ENCODE measurements at places on chromosomes 5 and 9.

- no peak for DNase-seq
Observed at GRCh38 chr5:56172241-56172640, 60.9 kb downstream of the ANKRD55 start.

DNA sequence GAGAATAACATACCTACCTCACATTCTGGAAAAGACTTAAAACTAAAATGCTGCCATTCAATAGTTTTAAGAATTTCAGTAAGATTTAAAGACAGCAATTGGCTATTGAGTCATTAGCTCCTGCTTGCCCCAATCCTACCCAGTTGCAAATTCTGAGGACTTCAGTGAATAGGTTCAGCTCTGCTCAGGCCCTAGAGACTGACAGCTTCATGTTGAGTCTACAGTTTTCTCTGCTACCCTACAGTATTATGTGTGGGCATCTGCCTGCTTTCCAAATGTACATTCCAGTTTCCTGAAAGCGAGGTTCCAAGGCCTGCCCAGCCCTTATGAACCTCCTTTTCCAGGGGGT is 61.5 kb downstream of the ARSB start:
- no peak for DNase-seq

DNA sequence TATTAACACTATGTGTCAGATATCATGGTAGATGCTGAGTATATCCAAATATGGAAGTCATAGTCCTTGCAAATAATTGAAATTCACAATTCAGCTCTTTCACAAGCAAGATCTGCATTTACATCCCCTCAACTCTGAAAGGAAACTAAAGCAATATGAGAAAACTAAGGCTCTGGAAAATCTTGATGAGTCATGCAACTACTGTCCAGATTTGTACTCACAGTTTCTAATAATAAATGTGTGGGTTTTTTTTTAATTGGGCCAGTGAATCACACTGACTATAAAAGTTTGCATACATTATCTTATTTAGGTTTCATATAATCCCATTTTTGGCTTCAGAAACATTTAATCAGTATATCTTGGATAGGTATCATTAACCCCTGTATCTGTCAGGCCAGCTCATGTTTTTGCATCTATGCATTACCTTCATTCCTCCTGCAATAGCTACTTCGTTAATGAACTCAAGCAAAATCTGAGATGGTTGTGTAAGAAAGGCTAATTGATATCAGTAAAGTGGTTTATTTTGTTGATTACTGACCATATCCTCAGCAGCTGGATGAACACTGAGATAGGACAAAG is 58.7 kb upstream of the PRR16 start:
- DNase-seq = no peak

- DNase-seq = no peak
Observed at GRCh38 chr9:114893221-114894010, 37.0 kb downstream of the TNFSF8 start.

DNA sequence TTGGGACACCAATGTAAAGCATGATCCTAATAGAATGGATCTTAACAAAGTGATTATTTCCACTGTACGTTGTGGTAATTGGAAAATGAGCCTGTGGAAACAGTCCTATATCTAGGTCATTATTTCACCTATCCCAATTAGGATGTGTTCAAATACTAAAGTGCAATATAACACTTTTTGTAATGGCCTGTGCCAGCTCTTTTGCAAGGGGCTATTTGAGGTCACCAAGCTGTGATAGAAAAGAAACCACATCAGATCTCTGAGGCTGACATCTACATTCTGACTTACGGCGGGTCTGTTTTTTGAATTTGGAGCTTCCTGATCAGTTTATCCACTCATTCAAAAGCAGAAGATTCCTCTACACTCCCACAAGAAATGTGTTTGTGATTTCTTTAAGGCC is 150.0 kb downstream of the TLE1 start:
- no peak for DNase-seq

- no peak for DNase-seq
Observed at GRCh38 chr9:71928376-71928775, 16.9 kb downstream of the C9orf85 start.

GRCh38 chr5:165201369-165201768 is 1696.0 kb downstream of the MAT2B start:
- no peak for DNase-seq

GRCh38 chr9:3879315-3879714 is 353.5 kb upstream of the RFX3 start:
- DNase-seq = no peak

- no peak for DNase-seq
Observed at GRCh38 chr9:20662156-20662555, 21.9 kb upstream of the FOCAD start.

DNA sequence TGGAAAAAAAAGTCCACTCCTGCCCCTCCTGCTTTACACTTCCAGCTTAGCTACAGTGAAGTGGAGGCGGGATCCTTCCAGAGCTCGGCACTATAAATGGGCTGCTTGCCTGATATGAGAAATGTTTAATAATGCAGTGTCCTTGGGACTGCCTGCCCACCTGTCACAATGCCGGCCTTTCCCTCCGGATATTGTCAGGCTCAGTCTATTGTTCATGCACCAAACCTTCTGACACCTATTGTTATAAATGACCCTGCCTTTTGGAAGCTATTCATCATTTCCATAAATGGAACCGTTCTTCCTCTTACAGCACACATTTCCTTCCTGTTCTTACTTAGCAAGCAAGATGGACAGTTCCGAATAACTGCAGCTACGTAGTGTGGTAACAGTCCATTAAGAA is 146.3 kb downstream of the DMAC1 start:
- no peak for DNase-seq

DNA sequence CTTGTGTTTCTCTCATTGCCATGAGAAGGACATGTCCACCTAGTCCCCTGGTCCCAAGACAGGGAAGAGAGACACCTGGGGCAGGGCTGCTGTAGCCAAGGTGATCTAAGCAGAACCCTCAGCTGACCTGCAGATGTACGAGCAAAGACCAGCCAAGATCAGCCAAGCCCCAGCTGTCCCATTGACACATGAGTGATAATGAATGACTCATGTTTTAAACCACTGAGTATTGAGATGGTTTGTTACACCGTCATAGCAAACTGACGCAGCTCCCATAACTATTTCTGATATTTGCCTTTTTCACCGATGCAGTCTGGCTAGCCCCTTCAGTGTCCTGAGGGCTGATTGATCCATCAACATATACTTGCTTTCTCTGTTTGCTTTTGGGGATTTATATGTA is 6.7 kb downstream of the OR1K1 start:
- no peak for DNase-seq

DNA sequence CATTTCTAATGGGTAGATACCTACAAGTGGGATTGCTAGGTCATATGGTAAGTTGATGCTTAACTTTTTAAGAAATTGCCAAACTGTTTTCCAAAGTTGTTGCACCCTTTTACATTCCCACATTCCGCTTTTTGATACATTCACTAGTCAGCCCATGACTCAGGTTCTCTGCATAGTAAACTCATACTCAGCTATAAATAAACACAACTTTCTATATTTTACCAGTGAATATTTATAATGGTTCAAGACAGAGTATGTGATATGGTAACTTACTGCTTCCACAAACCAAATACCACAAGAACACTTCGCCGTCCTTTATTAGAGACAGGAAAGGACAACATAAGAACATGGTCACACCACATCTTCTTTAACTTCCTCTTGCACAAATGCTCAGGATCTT is 54.0 kb downstream of the PLPP1 start:
- no peak for DNase-seq

DNA sequence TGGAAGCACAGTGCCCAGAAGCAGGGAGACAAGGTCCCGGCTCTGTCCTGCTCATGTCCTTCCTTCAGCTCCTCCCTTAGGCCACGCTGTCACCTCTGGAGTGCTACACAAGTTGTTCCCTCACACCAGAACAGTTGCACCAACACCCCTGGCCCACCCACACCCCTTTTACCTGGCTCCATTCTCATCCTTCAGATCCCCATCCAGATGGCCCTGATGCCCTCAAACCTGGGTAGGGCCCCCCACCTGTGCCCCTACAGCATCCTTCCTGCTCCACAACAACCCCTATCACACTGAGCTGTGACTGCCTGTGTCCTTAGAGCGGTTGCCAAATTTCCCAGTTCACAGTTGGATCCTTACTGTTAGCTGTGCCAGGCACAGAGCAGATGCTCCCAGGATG is 29.2 kb downstream of the ANKS6 start:
- DNase-seq = no peak

DNA sequence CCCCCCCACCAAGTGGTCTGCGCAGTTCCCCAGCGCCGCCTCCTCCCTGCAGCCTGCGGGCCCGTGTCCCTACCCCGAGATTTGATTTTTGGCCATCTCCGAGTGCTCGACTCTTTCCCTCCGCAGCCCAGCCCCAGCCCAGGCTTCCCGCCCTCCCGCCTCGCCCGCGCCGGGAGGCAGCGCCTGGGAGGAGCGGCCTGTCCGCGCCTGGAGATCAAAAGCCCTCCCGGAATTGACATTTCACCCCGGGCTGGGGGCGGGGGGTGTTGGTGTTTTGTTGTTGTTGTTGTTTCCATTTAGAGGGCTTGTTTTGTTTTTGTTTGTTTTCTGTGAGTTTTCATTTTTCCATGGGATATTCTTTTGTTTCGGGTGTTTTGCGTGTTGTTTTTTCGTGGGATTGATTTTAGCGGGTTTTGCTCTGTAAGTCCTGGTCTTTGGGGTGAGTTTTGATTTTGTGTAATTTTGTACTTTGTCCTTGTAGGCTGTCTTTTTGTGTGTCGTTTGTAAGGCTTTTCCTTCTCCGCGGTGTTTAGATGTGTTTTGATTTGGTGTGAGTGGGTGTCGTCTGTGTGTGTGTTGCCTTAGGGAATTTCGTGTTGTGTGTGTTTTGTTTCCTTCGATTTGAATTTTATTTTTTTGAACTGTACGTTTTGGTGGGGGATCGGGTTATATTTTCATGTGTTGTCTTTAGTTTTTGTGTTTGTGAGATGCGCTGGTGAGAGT is 1.7 kb upstream of the PAX5 start:
- no peak for DNase-seq

GRCh38 chr9:92978345-92978875 is 31.1 kb downstream of the FGD3 start:
- DNase-seq = no peak

- DNase-seq = no peak
Observed at GRCh38 chr9:126523611-126524111, 90.1 kb upstream of the LMX1B start.

DNA sequence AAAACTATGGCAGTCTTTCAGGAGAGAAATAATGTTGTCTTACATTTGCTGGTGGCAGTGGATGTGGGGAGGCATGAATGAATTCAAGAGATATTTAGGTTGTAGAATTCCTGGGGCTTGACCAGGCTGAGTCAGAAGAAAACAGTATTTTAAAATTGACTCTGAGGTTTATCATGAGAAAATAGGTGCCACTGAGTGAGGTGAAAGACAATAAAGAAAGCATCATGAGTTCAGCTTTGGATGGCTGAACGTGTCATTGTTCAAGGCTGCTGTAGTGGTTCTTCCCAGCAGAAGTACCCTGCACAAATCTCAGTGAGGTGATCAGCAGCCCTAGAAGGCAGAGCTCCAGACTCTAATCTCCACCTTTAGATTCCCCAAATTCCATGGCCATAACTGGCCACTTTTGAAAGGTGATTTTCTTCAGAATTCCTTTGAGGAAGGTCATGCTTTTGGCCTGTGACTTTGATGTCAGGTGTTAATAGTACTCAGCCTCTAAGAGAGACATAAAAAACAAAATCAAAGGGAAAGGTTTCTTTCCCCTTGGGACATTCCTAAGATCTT is 395.4 kb downstream of the NTRK2 start:
- no peak for DNase-seq

- no peak for DNase-seq
Observed at GRCh38 chr9:122377241-122378164, 6.7 kb downstream of the PTGS1 start.

DNA sequence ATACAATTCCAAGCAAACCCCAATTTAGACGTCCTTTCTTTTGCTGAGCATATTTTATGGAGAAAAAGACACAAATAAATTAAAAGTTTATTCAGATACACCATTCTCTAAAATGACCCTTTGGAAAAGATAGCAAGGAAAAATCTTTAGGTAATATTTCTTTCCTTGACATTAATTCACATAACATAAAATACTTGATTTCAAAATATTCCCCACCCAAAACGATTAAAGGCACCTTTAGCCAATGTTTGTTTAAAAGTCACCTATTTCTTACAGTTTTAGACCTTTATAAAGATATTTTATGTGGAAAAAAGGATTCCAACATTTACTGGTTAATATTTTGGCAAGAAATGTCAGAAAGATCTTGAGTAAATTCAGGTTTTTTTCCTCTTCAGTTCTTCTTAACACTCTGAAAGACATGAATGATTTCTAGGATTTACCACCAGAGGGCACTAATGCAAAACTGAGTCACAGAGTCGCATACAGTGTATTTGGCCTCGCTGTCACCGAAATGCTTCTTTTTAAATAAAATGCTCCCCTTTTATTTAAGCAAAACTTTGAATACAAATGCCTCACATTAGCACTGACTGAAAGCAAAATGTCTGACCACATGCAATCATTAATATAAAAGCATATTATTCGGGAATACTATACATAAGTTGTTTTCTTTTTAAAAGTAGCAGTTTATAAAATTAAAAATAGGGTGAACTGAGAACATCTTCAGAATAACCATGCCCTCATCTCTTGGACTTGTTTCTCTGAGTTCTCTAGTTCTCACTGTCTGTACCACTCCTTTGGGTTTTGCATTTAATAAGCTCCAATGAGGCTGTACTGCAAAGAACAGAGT is 122.5 kb downstream of the SLC1A3 start:
- DNase-seq = no peak

- DNase-seq = no peak
Observed at GRCh38 chr9:70131296-70131695, 87.6 kb downstream of the MAMDC2 start.

GRCh38 chr9:116842658-116843057 is 155.6 kb downstream of the TRIM32 start:
- no peak for DNase-seq

GRCh38 chr9:120257483-120257882 is 322.5 kb downstream of the CDK5RAP2 start:
- DNase-seq = no peak

DNA sequence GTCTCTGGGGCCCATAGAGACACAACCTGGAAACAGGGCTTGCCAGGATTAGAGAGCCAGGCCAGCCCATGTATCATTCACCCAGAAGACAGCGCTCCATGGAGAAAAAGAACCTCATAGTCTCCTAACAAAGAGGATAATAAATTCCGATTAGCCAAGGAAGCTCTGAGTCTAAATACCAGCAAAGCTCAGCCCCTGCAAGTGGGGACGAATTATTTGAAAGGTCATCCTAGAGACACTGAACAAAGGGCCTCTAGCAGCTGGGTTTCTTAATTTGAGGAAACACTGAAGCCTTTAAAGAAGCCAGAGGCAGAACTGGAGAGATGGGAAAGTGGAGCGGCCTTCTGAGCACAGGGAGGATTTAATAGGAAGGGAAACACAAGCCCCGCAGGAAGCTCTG is 287.1 kb upstream of the ZNF462 start:
- no peak for DNase-seq

DNA sequence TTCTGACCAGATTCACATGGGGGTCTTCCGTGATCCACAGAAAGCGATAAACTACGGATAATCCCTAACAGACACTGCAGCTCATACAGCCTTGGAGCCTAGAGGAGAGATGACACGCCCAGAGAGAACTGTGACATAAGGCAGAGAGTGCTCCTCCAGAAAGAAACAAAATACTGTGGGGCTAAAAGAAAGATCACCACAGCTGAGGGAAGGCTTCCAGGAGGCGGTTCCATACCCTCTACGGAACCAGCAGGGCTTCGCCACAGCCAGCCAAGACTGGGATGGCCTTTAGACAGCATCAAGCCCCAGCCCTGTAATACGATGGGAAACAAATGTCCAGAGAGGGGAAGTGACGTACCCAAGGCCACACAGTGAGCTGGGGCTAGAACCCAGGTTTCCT is 19.3 kb downstream of the GPX3 start:
- no peak for DNase-seq

- DNase-seq = no peak
Observed at GRCh38 chr5:127396490-127397155, 106.0 kb downstream of the MEGF10 start.

Measured in stimulated activated CD4-positive, alpha-beta T cell treated with anti-CD3 and anti-CD28 coated beads, TNF-alpha, amount 100 ng/mL, for 1 hour (primary cell).